ENCODE measurements at places on chromosomes 7 and 10.

DNA sequence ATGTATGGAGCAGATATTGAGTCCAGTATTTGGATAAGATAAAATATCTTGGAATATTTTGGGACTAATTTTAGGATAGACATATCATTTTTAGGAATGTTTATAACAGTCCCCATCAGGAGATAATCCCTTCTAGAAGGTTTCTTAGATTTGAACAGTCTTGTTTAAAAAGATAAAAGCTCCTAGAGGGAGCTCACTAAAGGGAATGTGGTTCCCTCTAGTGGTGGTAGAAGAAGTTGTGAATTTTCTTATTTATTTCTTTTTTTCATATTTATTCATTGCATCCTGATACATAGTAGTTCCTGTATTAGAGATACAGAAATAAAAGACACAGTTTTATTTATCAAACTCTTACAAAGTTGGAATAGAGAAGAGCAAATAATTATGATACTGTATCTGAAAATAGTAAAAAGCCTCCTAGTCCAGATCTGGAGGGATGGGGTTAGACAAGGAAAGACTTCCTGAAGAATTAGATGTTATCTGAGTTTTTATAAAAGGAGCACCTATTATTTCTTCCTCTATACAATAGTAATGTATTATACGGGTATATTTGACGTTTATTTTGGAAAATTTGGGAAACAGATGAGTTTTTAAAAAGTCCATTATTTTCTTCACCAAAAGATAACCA, 24.5 kb upstream of the KLF14 start:
- no peak for DNase-seq

- no peak for DNase-seq
These were observed 16.7 kb upstream of the FRA10AC1 start for GRCh38 chr10:93718937-93719725.

DNA sequence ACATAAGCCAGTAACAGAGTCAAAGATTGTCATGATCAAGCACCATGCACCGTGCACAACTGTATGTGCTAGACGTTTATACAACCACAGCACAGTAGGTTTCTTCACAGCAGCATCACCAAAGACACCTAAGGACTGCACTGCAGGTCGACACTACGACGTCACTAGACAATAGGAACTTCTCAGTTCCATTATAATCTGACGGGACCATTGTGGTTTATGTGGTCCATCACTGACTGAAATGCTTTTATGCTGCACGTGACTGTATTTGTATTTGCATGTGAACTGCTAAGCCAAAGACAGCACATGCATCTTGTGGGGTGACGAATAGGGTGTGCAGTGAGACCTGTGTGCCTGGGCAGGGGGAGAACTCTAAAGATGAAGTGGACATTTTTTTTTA, 164.9 kb downstream of the PARD3 start:
- DNase-seq = no peak

- DNase-seq = no peak
These were observed 1519.6 kb downstream of the REEP3 start for GRCh38 chr10:65040796-65041195.

DNA sequence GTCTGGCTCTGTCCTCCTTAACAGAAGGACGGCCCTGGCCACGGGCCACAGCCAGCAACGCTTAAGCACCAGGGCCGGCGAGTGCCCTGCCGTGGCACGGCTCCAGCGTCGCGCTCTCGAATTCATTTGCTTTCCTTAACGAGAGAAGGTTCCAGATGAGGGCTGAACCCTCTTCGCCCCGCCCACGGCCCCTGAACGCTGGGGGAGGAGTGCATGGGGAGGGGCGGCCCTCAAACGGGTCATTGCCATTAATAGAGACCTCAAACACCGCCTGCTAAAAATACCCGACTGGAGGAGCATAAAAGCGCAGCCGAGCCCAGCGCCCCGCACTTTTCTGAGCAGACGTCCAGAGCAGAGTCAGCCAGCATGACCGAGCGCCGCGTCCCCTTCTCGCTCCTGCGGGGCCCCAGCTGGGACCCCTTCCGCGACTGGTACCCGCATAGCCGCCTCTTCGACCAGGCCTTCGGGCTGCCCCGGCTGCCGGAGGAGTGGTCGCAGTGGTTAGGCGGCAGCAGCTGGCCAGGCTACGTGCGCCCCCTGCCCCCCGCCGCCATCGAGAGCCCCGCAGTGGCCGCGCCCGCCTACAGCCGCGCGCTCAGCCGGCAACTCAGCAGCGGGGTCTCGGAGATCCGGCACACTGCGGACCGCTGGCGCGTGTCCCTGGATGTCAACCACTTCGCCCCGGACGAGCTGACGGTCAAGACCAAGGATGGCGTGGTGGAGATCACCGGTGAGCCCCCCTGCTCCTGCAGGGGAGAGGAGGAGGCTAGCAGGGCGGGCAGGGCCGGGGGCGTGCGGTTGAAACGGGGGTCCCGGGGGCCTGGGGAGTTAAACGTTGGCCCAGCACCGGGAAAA, at the start of gene HSPB1:
TSS of gene HSPB1 (plus strand) at position 327 of the 855 bp plus-strand sequence. CDS start at position 367, 40 bp downstream.
- peak; percentile 65 for DNase-seq

GRCh38 chr10:61139592-61139953, 195.6 kb upstream of the RHOBTB1 start:
- DNase-seq = no peak

DNA sequence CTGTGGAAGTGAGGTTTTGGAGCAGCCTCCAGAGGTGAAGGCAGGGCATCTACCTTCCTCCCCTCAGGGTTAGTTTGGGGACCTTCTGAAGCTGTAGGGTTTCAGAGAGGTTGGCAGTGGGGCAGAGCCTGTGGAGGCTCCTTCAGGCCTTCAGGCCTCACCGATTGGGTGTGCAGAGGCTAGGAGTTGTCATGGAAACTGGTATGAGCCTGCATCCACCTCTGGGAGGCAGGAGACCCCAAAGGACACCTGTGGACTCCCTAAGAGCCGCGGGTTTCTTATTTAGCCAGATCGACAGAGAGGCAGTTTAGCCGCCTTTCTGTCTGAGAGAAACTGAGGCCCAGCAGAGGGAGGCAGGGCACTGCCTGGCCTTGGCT, 2.0 kb downstream of the LZTS2 start:
- DNase-seq = no peak

DNA sequence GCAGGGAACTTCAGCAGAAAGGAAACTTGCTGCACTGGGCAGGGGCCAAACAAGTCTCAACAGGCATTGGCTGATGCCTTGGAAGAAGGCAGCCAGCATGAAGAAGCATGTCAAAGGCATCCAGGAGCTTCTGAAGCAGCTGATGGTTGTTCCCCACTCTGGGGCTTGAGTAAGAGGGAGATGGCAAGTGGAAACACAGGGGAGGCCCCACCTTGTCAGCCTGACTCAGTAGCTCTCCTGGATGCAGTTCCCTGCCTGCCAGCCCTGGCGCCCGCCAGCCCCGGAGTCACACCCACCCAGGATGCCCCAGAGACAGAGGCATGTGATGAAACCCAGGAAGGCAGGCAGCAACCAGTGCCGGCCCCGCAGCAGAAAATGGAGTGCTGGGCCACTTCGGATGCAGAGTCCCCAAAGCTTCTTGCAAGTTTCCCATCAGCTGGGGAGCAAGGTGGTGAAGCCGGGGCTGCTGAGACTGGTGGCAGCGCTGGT, 96.5 kb downstream of the TACC2 start:
- DNase-seq = no peak

- DNase-seq = no peak
These were observed 128.3 kb downstream of the CCDC3 start for GRCh38 chr10:12873172-12873571.

- no peak for DNase-seq
These were observed 539.2 kb downstream of the REEP3 start for GRCh38 chr10:64060389-64060788.

GRCh38 chr7:138478499-138478908, 18.4 kb downstream of the TRIM24 start:
- no peak for DNase-seq

- DNase-seq = no peak
These were observed 21.2 kb upstream of the PRKAG2 start for GRCh38 chr7:151897951-151898686.

- DNase-seq = no peak
These were observed 61.1 kb upstream of the TMEM196 start for GRCh38 chr7:19834566-19834965.

GRCh38 chr7:2228921-2229320, 3.8 kb downstream of the MAD1L1 start:
- no peak for DNase-seq

DNA sequence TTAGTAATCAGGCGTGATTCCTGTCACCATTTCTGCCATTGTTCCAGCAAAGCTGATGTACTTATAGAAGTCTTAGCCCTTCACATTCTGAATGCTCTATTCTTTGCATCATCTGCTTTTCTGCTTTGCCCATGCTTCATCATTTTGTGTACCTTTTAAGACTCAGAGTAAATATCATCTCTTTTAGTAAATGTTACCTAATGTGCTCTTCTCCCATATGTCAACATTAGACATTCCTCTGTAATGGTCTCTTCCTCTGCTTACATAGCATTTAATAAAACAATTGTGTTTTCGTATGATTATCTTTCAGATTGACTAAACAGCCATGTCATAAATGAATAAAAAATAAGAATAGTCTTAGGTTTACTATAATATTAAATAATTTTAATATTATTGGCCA, 719.6 kb upstream of the GRM3 start:
- DNase-seq = no peak

DNA sequence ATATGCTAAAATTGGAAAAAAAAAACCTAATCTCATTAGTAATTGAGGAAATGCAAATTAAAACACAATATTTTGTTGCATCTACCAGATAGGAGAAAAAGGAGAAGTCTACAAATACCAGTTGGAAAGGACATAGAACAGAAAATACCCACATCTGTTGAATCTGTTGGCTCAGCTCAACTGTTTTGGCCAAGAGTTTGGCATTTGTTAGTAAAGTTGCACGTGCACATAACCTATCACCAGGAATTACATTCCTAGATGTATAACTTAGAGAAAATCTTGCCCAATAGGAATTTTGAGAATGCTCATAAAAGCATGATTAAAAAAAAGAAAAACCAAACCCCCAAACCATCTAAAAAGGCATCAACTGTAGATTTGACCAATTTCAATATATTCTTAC, 282.1 kb upstream of the BMPER start:
- no peak for DNase-seq

DNA sequence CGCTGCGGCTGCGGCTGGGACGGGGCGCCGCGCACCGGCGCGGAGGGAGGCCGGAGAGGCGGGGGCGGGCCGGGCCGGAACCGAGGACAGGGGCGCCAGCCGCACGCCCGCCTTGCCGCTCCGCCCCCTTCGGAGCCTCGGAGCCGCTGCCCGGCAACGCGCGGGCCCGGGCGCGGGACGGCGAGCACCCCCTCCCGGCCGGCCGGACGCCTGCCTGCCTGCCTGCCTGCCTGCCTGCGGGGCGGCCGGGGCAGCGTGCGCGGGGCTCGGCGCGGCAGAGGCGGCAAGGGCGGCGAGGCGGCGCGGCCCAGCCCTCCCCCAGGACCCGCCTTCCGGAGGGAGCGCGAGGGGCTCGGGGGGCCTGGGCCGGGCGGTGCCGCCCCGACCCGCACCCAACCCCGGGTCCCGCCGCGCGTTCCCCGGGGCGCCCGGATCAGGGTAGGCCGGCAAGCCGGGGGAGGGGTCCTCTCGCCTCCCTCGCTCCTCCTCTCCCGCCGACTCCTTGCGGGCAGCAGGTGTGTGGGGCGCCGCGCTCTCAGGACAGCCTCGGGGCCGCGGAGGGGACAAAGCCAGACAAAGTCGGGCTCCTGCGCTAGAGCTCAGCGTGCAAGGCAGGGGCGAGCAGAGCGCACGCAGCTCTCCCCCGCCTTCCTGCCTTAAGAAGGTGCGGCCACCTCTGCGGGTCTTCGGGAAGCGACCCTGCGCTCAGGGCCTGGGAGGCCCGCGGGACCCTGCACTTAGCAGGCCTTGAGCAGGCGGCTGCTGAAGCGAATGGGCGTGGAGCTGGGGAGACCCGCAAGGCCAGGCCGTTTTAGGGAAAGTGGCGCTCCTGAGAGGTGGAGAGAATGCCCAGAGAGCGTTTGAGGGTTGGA, at the start of gene KIAA1549:
TSS of gene KIAA1549 (minus strand) at position 58 of the 872 bp plus-strand sequence. CDS start 120 bp downstream, outside the sequence.
- DNase-seq = peak; percentile 66

DNA sequence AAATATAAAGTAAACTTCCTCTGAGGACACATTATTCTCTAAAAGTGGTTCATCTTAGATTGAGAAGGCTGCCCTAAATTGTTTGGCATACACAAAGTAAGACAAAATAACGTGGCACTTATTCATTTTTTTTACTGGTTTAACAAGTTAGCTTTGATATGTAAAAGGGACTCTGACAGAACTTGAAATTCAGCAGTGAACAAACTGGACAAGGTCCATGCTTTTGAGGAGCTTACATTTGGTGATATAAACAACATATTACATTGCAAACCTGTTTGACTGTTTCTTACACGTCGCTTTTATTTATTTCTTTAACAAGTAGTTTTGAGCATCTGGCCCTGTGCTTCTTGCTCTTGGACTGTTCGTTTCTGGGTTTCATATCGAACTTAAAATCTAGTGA, 253.1 kb upstream of the POM121L12 start:
- no peak for DNase-seq

DNA sequence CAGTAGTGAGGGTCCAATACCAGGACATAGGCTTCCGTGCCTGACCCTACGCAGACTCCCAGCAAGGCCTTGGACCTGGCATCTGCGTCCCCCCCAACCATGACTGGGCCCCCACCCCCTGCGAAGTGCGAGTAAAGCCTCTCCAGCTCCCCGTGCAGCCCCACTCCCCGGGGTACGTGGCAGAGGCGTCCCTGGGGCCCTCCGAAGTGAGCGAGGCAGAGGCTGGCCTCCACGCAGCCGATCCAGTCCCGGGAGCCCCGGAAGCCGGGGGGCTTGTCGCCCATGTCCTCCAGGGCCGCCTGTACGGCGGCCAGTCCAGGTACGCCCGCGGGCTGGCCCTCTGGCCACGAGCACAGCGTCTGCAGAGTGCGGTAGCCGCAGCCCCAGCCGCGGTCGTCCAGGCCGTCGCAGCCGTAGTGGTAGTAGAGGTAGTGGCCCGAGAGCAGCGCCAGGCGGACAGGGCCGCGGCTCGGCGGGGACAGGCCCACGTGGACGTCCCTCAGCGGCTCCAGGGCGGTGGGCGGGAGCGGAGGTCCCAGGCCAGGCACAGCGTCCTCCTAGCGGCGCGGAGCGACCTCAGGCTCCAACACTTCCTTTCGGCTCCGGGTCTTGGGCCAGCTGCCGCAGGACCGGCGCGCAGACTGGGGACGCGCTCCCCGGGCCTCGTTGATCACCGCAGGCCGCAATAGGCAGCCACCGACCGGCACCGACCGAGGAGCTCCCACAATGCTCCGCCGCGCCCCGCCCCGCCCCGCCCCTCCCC, at the start of gene UFSP1:
TSS of gene UFSP1 (minus strand) at position 728 of the 763 bp plus-strand sequence. CDS start at position 284, 444 bp downstream.
- DNase-seq = peak; percentile 25

GRCh38 chr10:92839191-92840085, 8.9 kb upstream of the EXOC6 start:
- peak; percentile 81 for DNase-seq

DNA sequence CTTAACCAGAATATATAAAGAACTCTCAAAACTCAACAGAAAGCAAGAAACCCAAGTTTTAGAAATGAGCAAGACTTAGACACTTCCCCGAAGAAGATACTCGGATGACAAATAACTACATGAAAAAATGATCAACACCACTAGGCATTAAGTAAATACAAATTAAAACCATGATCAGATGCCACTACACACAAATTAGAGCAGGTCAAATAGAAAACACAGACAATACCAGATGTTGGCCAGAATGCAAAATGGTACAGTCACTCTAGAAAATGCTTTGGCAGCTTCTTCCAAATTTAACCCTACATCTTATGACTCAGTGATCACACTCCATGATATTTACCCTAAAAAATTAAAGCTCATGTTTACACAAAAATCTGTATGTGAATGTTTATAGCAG, 18.4 kb downstream of the TMEM176A start:
- no peak for DNase-seq
